Suprapubic skin (tissue), 4 donors: ENCODE measurements at places on chromosomes 5 and 9. TPM values are rescaled to one million over a fixed set of nuclear protein-coding genes. Genes with fewer than 3 reads are reported as not detected.

Gene KIF4B
- 0.72 TPM for total RNA-seq

Gene PLAC8L1
- not detected for total RNA-seq

- H3K36me3 ChIP-seq, result no peaks in the 10 kb centered on the region
- peaks cover 15% of the 10 kb centered on the region for H3K4me1 ChIP-seq
- H3K27me3 ChIP-seq, result peaks cover 3% of the 10 kb centered on the region
- no peak for DNase-seq
- H3K27ac ChIP-seq, result no peak overlapping the region
Observed at GRCh38 chr9:99187311-99187710, 34.4 kb downstream of the ALG2 start.

- peaks cover 39% of the 10 kb centered on the region for H3K27me3 ChIP-seq
- H3K4me3 ChIP-seq, result peak within 1 kb of the TSS; percentile 62
- no peaks in the 10 kb centered on the region for H3K36me3 ChIP-seq
- peak; percentile 88 for DNase-seq
- H3K27ac ChIP-seq, result peak within 1 kb of the TSS; percentile 86
Observed at GRCh38 chr9:137302118-137302448, at the start of gene NRARP. TSS of gene NRARP (minus strand) at chr9:137302271. CDS start at chr9:137301928, 343 bp downstream.

DNA sequence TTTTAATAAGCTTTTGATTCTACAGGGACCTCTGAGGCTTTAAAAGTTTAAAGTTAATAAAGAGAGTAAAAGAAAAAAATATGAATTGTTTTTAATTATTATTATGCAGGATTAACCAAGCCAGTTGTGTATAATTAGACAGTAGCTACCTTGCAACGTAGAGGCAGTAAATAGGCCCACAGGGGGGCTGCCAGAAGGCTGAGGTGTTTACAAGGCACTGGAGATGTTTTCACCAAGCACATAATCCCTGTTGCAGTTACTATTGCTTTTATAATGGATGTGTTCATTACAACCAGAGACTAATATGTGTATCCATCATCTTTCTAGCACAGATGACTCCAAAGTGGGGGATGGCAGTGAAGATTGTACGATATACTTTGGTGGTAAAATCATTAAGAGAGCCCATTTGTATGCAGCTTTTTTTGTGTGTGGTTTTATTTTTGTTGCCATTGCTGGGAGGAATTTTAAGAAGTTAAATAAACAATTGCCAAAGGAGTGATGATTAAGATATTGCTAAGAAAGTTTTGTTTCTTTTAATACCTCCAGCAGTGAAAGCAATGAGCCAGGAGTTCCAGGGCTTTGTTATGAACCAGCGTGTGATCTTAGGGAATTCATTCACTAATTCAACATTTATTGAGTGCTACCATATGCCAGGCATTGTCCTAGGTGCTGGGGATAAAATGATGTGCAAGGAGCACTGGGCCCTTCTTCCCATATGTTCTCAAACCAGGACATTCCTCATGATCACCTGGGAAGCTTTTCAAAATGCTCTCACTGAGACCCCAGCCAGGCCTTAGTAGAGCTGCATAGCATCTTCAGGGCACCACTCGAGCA is 138.7 kb upstream of the EFNA5 start:
- no peaks in the 10 kb centered on the region for H3K36me3 ChIP-seq
- H3K4me1 ChIP-seq, result no peaks in the 10 kb centered on the region
- no peak overlapping the region for H3K27ac ChIP-seq
- no peak overlapping the region for H3K4me3 ChIP-seq

- H3K27me3 ChIP-seq, result no peaks in the 10 kb centered on the region
- H3K4me1 ChIP-seq, result no peaks in the 10 kb centered on the region
- H3K27ac ChIP-seq, result no peak overlapping the region
- no peak for DNase-seq
Observed at GRCh38 chr9:2209400-2209799, 194.3 kb downstream of the SMARCA2 start.

DNA sequence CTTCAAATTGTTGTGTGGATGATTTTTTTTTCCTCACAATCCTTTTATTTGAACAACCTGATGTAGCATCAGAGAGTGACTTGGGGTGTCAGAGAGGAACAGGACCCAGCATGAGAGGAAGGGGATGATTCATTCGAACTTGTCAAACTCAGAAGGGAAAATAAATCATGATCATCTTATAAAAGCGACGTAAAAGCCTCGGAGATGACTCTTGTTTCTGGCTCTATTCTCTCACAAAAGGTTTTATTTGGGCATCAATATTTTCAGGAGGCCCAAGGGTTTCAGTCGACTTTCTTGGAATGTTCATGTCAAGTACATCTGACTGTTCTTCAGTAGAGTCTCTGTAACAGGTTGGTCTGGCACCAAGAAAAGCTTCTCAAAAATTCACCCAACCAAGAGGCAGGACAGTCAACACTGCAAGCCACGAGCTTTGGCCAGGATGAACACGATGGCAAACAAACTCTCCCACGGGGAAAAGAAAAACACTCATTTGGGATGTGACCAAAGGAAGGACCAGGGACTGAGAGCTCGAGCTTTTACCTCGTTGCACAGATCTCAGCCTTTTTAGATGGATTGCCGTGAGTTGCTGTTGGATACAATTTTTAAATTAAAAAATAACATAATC is 55.1 kb downstream of the ANKH start:
- no peaks in the 10 kb centered on the region for H3K36me3 ChIP-seq
- H3K4me1 ChIP-seq, result peaks cover 18% of the 10 kb centered on the region
- H3K4me3 ChIP-seq, result no peak overlapping the region
- H3K27me3 ChIP-seq, result no peaks in the 10 kb centered on the region
- no peak for DNase-seq

DNA sequence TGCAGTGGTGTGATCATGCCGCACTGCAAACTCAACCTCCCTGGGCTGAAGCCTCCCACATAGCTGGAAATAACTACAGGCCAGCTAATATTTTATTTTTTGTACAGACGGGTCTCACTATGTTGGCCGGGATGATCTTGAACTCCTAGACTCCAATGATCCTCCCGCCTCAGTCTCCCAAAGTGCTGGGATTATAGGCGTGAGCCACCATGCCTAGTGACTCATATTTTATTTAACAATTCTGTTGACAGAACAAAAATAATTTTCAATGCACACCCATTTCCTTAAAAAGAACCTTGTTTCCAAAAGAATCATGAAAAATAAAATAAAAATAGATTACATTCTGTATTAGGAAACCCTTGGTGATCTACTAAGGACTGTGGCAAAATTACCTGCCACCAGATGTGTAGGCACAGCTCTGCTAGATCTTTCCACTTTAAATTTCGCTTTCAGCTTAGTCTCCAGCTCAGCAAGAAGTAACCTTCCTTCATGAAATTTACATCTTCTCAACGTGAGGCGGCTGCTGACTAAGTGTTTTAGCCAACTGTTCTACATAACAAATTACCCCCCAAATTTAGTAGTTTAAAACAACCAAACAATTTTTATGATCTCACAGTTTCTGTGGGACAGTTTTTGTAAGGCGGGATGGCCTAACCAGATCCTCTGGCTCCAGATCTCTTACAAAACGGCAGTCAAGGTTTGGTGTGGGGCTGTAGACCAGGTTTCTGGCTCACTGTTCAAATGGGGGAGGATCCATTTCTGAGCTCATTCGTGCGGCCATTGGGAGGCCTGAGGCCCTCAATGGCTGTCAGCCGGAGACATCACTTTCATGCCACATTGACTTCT is 32.6 kb upstream of the GOLPH3 start:
- no peaks in the 10 kb centered on the region for H3K36me3 ChIP-seq
- DNase-seq, result no peak
- H3K27ac ChIP-seq, result no peak overlapping the region
- no peaks in the 10 kb centered on the region for H3K27me3 ChIP-seq

DNA sequence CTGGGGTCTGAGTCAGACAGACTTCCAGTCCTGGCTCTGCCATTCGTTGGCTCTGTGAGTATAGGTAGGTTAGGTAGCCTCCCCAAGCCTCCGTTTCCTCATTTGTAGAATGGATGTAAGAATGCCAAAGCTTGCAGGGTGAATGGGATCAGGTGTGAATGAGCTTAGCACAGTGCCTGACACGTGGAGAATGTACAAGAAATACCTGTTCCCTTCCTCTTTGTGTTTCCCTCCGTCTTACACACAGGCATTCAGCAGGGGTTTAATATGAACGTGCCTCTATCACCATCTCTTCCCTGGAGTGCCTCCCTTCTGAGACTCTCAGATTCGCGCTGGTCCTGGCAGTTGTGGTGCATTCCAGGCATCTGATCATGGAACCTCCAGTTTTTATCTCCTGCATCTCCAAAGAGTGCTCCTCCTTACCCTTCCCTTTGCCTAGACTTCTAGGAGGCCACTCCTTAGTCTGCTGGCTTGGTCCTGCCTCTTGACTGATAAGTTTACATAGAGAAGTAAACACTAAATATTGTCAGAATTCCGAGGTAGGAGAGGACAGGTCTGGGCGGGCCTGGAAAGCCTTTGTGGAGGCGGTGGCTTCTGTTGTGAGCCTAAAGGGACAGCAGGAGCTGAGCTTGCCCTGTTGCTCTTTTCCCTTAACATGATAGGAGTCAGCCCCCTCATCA is 199.4 kb downstream of the AOPEP start:
- no peak overlapping the region for H3K4me3 ChIP-seq
- no peaks in the 10 kb centered on the region for H3K27me3 ChIP-seq
- peak overlapping the region; percentile 74 for H3K27ac ChIP-seq
- no peaks in the 10 kb centered on the region for H3K36me3 ChIP-seq
- no peak for DNase-seq

- no peak for DNase-seq
- H3K4me1 ChIP-seq, result no peaks in the 10 kb centered on the region
- no peaks in the 10 kb centered on the region for H3K36me3 ChIP-seq
- no peak overlapping the region for H3K27ac ChIP-seq
Observed at GRCh38 chr9:89922099-89922498, 317.3 kb downstream of the GADD45G start.
